ENCODE measurements at places on chromosomes 6 and 20.

GRCh38 chr6:29462022-29462421, 5.1 kb downstream of the OR2H1 start:
- DNase-seq, result no peak

DNA sequence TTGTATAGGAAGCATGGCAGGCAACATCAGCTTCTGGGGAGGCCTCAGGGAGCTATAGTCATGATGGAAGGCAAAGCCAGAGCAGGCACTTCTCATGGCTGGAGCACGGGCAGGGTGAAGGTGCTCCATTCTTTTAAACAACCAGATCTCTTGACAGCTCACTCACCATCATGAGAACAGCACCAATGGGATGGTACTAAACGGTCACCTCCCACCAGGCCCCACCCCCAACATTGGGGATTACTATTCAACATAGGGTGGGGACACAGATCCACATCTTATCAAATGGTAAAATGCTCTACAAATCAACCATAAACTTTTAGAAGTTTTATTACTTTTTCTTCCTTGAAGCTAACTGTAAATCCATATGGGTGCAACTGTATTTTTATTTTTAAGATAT, 61.5 kb downstream of the MAP3K4 start:
- no peak for DNase-seq

DNA sequence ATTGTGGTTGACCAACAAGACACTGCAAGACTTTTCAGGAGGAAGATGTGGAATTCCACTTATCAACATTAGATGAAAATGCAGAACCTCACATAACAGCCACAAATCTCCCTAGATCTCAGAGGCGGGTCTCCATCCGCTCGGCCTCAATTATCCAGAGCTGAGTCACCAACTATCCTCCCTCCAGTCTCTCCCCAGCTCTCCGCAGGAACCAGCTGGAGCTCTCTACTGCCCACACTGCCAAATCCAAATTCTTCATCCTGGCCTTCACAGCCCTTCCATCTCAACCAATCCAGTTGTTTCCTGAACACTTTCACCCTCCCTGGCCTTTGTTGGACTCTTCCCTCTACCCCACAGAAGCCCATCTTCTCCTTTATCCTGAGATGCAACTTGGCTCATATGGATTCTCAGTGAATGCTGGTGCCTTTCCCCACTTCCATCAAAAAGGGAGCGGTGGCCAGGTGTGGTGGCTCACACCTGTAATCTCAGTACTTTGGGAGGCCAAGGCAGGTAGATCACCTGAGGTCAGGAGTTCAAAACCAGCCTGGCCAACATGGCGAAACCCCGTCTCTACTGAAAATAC, 3.5 kb upstream of the TGIF2 start:
- DNase-seq, result no peak

DNA sequence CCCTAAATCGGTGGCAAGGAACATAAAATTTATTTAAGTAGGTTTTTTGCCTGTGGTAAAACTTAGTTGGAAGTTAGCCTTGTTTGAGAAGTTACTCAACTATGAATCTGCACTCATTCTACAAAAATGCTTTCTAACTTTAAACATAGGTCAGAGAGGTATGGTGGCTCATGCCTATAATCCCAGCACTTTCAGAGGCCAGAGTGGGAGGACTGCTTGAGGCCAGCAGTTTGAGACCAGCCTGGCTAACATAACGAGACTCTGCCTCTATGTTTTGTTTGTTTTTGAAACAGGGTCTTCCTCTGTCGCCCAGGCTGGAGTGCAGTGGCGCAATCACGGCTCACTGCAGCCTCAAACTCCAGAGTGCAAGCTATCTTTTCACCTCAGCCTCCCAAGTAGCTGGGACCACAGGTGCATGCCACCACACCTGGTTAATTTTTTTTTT, 16.2 kb downstream of the USP49 start:
- DNase-seq, result no peak

- no peak for DNase-seq
Observed at GRCh38 chr6:162917506-162917905, 189.7 kb downstream of the PACRG start.

- DNase-seq, result no peak
Observed at GRCh38 chr20:13753436-13754036, 31.2 kb downstream of the ESF1 start.

DNA sequence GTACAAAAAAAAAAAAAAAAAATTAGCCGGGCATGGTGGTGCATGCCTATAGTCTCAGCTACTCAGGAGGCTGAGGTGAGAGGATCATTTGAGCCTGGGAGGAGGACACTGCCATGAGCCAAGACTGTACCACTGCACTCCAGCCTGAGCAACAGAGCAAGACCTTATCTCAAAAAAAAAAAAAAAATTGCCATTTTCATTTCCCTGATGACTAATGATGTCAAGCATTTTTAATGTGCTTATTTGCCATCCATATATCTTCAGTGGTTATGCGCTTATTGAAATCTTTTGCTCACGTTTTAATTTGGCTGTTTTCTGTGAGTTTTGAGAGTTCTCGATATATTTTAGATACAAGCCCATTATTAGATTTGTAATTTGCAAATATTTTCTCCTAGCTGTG, 46.7 kb downstream of the PFDN4 start:
- DNase-seq, result no peak

GRCh38 chr6:132344811-132345210, 56.5 kb downstream of the MOXD1 start:
- DNase-seq, result no peak

DNA sequence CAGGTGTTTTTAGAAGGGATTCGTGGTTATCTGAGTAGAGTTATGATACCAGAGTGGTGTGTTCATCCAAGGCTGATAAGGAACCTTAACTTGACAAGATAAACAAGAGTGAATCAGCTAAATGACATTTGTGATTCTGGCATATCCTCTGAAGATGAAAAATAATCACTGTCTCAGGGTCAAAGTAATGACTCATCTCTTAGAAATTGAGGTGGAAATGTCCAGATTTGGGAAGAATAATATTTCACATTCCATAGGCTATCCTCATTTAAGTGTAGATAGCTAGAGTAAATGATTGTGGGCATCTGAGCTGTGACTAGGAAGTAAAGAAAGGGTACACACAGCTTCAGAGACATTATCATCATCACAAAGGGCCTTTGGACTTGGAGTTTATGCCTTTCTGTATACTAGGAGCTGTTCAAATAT, 255.7 kb downstream of the GJA1 start:
- DNase-seq, result no peak

- no peak for DNase-seq
Observed at GRCh38 chr6:38479331-38479730, 160.4 kb downstream of the BTBD9 start.

DNA sequence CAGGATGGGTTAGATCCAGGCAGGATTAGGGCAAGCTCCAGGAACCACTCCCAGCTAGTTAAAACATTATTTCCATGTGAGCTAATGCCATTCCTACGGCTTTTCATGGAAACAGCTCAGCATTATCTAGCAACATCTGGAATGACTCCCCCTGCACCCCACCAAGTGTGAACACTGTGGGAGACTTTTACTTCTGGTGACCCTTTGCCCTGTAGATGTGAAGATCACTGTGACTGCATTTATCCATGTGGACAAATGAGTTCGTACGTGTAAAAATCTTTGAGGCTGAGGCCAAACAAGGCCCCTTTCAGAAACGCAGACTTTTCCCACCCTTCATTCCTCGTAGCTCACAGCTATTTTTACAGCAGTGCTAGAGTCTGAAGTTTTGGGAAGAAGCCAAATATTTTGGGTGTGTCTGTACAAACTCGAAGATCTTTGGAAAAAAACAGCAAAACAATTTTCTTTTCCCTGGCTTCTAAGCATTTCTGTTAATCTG, 221.8 kb upstream of the SOX4 start:
- no peak for DNase-seq

GRCh38 chr6:13715444-13715883, 3.8 kb upstream of the RANBP9 start:
- peak; percentile 38 for DNase-seq

DNA sequence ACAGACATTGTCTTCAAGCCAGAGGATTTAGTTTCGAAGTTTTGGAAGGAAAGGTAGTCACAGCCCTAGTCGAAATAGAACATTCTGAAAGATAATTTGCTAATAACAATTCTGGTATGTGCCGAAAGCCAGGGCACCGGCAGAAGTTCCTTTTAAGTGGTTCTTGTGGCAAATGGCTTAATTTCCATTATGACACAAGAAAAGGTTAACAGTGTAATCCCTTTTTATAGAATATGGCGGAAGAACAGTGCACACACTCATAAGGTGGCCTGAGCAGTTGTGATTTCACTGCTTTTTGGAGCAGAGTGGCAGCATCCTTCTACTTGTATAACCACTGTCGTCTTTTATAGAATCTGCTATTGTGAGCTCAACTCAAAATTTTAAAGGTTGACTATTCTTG, 152.4 kb downstream of the SASH1 start:
- DNase-seq, result no peak

DNA sequence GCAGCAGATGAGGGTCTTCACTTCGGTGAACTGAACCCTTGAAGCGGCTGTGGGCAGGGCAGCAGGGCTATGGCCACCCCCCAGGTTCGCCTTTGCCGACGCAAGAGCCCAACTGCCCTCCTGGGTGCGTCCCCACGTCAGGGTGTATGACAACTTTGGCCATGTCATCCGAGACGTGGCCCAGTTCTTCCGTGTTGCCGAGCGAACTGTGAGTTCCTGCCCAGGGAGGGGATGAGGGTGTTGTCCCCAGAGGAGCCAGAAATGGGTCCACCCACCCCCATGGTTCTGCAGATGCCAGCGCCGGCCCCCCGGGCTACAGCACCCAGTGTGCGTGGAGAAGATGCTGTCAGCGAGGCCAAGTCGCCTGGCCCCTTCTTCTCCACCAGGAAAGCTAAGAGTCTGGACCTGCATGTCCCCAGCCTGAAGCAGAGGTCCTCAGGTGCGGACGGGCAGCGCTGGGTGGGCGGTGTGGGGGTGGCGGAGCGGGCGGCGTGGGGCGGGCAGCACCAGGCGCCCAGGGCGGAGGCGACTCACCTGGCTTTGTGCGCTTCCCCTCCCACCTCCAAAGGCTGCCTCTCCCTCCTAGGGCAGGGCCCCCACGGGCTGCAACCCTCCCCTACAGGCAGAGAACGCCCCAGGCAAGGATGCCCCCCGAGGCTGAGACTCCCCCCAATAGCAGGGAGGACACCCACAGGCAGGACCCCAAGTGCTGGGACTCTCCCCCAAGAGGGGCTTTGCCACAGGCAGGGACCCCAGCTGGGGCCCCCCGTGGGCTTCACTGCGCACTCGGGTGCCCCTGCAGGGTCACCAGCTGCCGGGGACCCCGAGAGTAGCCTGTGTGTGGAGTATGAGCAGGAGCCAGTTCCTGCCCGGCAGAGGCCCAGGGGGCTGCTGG, 6.2 kb upstream of the TNFRSF6B start:
- no peak for DNase-seq

DNA sequence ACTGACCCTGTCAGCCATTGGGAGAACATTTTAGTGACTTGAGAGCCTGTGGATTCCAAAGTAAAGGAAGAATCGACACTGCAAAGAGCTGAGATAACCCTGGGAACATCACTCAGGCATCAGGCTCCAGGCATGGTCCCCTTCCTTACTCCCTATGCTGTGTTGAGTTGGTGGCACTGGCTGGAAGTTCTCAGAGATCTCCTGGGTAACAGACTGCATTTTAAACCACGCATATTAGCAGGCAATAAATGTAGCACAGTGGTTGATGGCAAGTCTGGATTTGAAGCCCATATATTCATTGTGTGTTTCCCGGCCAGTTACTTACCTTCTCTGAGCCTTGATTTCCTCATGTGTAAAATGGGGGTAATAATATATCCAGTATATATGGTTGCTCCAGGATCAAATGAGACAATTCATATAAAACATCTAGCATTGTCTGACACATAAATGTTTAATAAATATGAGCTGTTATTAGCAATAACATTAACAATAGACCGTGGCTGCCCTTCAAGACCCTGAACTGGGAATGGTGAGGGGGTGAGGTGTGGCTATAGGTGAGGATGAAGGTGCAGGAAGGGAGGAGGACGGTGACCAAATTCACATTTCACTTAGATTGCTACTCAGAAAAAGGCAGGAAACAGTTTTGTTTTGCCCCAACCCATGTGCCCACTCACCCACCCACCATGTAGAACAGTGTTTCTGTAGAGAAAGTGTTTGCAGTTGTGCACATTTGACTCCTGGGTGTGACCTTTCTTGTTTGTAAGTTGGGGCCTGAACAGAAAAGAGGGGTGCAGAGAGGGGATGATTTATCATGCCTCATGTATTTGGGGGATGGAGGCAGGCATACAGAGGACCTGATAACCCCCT, 2.1 kb downstream of the PLCG1 start:
- no peak for DNase-seq

GRCh38 chr20:18728165-18728869, 85.3 kb upstream of the SCP2D1 start:
- DNase-seq, result no peak

- no peak for DNase-seq
Observed at GRCh38 chr6:166902211-166902755, 54.1 kb downstream of the RNASET2 start.

DNA sequence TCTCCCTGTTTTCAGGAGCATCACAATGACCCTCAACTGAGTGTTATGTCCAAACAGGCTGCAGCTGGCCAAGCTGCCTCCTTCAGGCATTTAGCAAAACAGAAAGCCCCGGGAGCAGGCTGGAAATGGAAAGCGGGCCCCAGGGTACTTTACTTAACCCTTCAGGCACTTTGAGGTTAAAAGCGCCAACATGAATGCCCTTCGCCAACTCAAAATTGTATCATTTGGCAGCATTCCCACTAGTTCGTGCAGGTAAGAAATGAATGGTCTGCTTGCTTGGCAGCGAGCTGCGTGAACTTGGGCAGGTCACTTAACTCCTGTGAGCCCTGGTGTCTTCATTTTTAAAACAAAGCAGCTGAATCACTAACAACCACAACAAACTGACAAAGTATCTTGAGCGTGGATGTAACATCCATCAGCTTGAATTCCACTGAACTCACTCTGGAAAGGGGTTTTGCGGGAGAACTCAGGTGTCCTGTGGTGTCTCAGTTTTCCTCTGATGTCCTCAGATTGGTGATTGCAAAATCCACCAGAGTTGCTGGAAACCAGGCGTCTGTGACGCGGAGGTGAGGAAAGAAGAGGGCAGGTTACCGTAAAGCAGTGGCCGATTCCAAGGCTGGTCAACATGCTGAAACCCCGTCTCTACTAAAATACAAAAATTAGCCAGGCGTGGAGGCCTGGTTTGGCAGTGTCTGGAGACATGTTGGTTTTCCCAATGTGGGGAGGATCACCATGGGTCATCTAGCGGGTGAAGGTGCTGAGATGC, 118.8 kb upstream of the ZNF217 start:
- no peak for DNase-seq

DNA sequence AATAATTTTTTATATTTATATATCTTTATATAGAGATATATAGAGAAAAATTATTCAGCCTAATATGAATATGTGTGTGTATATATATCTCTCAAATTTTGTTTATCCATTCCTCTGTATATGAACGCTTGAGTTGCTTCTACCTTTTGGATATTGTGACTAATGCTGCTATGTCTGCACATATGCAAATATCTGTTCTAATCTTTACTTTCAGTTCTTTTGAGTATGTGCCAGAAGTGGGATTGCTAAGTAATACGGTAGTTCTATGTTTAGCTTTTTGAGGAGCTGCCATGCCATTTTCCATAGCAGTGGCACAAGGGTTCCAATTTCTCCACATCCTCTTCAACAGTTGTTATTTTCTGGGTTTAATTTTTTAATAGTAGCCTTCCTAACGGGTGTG, 72.8 kb upstream of the CEP85L start:
- no peak for DNase-seq

GRCh38 chr6:143264379-143264778, 186.1 kb downstream of the ADAT2 start:
- no peak for DNase-seq

Data from stimulated activated CD4-positive, alpha-beta T cell treated with anti-CD3 and anti-CD28 coated beads, Interleukin-15, amount 100 ng/mL, for 48 hours (primary cell).